ENCODE measurements at places on chromosomes 5 and 9. TPM values are rescaled to one million over a fixed set of nuclear protein-coding genes. Genes with fewer than 3 reads are reported as not detected.
A peak's percentile ranks its signal among the peaks of the same experiment; 100 is the strongest.

DNA sequence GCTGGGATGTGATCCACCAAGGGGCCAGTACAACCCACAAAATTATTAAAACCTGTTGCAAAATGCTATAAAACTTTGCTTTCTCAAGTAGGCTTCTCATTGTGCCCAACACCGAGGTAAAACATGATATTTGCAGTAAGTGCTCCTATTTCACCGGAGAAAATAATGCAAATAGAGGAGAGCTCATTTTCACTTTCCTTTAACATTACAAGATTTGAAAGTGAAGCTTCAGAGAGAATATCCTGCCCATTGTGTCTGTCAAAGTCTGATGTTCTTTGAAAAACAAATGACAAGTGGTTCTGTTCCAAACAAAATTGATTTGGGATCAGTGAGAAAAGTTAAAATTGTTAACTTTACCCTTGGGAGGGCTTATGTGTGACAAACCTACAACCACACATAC is 287.1 kb downstream of the KCNN2 start:
- H3K36me3 ChIP-seq, result peaks cover 9% of the 10 kb centered on the region
- H3K4me1 ChIP-seq, result peaks cover 7% of the 10 kb centered on the region
- H3K4me3 ChIP-seq, result no peak overlapping the region
- no peak overlapping the region for H3K27ac ChIP-seq
- DNase-seq, result no peak

DNA sequence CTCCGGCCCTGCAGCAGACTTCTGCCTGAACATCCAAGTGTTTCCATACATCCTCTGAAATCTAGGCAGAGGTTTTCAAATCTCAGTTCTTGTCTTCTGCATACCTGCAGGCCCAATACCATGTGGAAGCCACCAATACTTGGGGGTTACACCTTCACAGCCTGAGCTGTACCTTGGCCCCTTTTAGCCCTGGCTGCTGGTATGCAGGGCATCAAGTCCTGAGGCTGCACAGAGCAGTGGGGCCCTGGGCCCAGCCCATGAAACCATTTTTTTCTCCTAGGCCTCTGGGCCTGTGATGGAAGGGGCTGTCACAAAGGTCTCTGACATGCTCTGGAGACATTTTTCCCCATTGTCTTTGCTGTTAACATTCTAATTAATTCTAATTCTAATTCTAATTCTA is 680.6 kb downstream of the ELAVL2 start:
- peaks cover 31% of the 10 kb centered on the region for H3K36me3 ChIP-seq
- no peak overlapping the region for H3K27ac ChIP-seq
- DNase-seq, result no peak

- H3K36me3 ChIP-seq, result no peaks in the 10 kb centered on the region
- H3K4me1 ChIP-seq, result no peaks in the 10 kb centered on the region
- H3K27me3 ChIP-seq, result no peaks in the 10 kb centered on the region
- H3K27ac ChIP-seq, result no peak overlapping the region
These were observed 49.3 kb downstream of the MLLT3 start for GRCh38 chr9:20573023-20573422.

GRCh38 chr9:70205366-70206020 is 53.3 kb upstream of the SMC5 start:
- H3K27me3 ChIP-seq, result peaks cover 7% of the 10 kb centered on the region
- H3K27ac ChIP-seq, result 0 out of 2 replicates have a peak overlapping the region, but pooled peaks have one; percentile 37
- H3K36me3 ChIP-seq, result peaks cover 32% of the 10 kb centered on the region
- H3K4me3 ChIP-seq, result peak overlapping the region; percentile 70
- H3K4me1 ChIP-seq, result peaks cover 14% of the 10 kb centered on the region

- peaks cover 11% of the 10 kb centered on the region for H3K4me1 ChIP-seq
- H3K4me3 ChIP-seq, result no peak overlapping the region
- no peak overlapping the region for H3K27ac ChIP-seq
- no peaks in the 10 kb centered on the region for H3K36me3 ChIP-seq
- no peak for DNase-seq
These were observed 120.5 kb upstream of the CDKN2B start for GRCh38 chr9:22129633-22130032.

DNA sequence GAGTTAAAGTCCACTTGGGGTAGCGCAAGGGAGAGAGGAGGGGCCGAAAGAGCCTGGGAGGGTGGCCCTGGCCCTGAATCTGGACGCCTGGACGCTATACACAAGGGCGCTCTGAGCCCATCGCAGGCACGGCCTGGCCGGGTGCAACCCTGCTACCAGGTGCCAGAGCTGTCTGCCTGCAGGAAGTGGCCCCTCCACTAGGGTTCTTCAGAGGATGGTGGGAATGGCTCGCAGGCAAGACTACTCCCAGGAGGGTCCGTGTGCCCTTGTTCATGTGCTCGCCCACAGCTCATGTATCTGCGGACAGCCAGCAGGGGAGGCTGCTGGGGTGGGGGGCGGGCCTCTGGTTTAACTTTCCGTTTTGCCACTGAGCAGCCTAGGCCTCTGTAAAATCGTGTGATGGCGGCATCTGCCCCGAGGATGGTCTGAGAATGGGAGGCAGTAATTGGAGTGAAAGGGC is 1.4 kb upstream of the NKD2 start:
- DNase-seq, result peak; percentile 14
- no peaks in the 10 kb centered on the region for H3K36me3 ChIP-seq
- peak overlapping the region; percentile 54 for H3K4me3 ChIP-seq
- H3K27ac ChIP-seq, result no peak overlapping the region
- peaks cover 66% of the 10 kb centered on the region for H3K27me3 ChIP-seq

GRCh38 chr5:170306381-170306831 is 8.8 kb upstream of the LCP2 start:
- no peak overlapping the region for H3K27ac ChIP-seq
- peaks cover 38% of the 10 kb centered on the region for H3K4me1 ChIP-seq
- no peak for DNase-seq
- H3K36me3 ChIP-seq, result no peaks in the 10 kb centered on the region

DNA sequence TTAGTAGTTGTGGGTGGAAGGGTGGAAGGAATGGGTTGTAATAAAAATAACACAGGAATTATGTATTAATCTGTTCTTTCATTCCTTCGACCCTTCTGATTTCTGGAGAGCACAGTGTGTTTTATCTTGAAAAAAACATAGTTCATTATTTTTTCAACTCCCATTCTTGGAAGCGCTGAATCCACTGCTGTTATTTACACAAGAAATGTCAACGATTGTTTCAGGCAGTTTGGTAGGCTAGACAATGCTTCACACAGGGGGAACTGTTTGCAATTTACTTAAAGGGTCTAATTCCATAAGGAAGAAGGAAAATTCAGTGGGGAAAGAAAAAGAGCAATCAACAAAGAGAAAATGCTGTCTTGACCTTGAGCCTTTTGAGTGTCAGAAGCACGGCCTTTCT is 142.9 kb downstream of the TLE1 start:
- DNase-seq, result no peak
- H3K4me3 ChIP-seq, result no peak overlapping the region
- no peaks in the 10 kb centered on the region for H3K27me3 ChIP-seq
- peaks cover 55% of the 10 kb centered on the region for H3K4me1 ChIP-seq
- 0 out of 2 replicates have a peak overlapping the region, but pooled peaks have one; percentile 29 for H3K27ac ChIP-seq
- no peaks in the 10 kb centered on the region for H3K36me3 ChIP-seq

GRCh38 chr9:98038958-98039357 is 17.6 kb upstream of the NANS start:
- no peak overlapping the region for H3K27ac ChIP-seq
- H3K36me3 ChIP-seq, result no peaks in the 10 kb centered on the region
- H3K4me1 ChIP-seq, result peaks cover 9% of the 10 kb centered on the region
- no peak overlapping the region for H3K4me3 ChIP-seq
- peaks cover 19% of the 10 kb centered on the region for H3K27me3 ChIP-seq

- no peak for DNase-seq
- no peaks in the 10 kb centered on the region for H3K36me3 ChIP-seq
- peaks cover 18% of the 10 kb centered on the region for H3K4me1 ChIP-seq
- H3K4me3 ChIP-seq, result no peak overlapping the region
These were observed 648.5 kb downstream of the BNC2 start for GRCh38 chr9:16221822-16222547.

GRCh38 chr5:133790898-133791297 is 177.5 kb downstream of the C5orf15 start:
- no peaks in the 10 kb centered on the region for H3K36me3 ChIP-seq
- no peak overlapping the region for H3K27ac ChIP-seq
- H3K4me3 ChIP-seq, result no peak overlapping the region
- DNase-seq, result no peak
- H3K4me1 ChIP-seq, result peaks cover 25% of the 10 kb centered on the region

DNA sequence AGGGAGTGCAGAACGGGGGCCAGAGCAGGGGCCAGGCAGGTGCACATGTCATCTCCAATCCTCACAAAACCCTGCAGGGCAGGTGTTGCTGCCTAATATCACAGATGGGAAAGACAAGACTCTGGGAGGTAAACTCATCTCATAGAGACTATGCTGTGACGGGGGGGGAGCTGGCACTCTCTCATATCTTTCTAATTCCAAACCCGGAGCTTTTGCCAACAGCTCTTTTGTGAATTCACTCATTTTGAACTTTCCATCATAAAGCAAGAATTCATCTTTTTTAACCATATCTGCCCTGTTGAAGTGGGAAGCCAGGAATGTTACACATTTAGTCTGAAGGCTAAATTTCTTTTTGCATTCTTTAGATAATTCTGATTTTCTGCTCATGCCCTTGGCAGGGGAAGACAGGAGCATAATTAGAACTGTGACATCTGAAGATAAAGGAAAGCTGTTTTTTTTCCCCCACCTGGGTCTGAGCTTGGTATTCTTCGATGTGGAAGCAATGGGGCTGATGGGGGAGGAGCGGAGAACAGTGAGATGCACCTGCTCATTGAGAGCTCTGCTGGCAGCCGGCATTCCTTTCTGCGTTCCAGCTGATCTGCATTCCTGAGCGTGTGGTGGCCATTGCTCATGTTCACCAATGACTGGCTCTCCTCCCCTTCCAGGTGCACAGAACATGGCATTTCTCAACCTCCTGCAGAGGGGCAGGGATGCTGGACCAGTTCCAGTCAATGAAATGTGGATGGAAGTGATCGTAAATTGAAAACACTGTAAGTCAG is 159.2 kb downstream of the NSG2 start:
- H3K4me1 ChIP-seq, result peaks cover 21% of the 10 kb centered on the region
- H3K27ac ChIP-seq, result peak overlapping the region; percentile 74
- no peaks in the 10 kb centered on the region for H3K27me3 ChIP-seq
- H3K36me3 ChIP-seq, result no peaks in the 10 kb centered on the region
- peak; percentile 83 for DNase-seq

- H3K27me3 ChIP-seq, result no peaks in the 10 kb centered on the region
- no peak overlapping the region for H3K4me3 ChIP-seq
- H3K4me1 ChIP-seq, result peaks cover 18% of the 10 kb centered on the region
- no peaks in the 10 kb centered on the region for H3K36me3 ChIP-seq
- DNase-seq, result no peak
These were observed 227.7 kb upstream of the PRR16 start for GRCh38 chr5:120236360-120236759.

GRCh38 chr5:91928754-91929521 is 545.8 kb upstream of the ARRDC3 start:
- no peaks in the 10 kb centered on the region for H3K36me3 ChIP-seq
- no peak overlapping the region for H3K4me3 ChIP-seq
- no peaks in the 10 kb centered on the region for H3K27me3 ChIP-seq
- DNase-seq, result no peak
- H3K27ac ChIP-seq, result no peak overlapping the region
- peaks cover 15% of the 10 kb centered on the region for H3K4me1 ChIP-seq

DNA sequence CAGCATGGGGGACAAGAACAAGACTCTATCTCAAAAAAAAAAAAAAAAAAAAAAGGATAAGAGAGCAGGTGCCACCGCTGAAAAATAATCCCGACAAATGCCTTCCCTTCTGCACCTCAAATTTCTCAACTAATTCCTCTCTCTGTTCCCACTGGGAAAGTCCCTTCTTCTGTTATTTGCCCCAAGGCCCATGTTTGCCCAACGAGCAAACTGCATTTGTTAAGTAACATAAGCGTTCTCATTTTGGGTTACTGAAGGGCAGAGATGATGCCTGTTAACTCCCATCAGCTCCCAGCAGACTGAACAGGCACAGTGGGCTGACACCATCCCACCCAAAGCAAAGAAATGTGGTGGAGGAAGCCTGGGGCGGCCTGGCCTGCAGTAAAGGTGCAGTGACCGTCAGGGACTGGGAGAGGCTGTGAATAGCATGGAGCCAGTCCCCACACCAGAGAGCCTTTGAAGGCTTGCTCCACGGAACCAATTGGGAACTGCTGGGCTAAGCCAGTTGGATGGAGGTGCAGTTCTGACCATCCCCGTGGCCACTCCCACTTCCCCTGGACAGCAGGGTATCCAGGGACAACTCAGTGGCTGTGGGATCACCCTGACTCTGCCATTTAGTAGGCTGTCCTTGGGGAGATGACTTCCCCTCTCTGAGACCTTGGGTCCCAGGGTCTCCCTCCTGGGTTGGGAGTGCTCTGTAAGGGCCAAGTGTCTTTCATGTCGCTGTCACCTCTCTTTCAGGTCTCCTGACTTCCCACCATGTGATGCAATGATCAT is 149.7 kb upstream of the IER5L start:
- peaks cover 5% of the 10 kb centered on the region for H3K36me3 ChIP-seq
- peaks cover 17% of the 10 kb centered on the region for H3K4me1 ChIP-seq
- DNase-seq, result no peak
- no peak overlapping the region for H3K27ac ChIP-seq

DNA sequence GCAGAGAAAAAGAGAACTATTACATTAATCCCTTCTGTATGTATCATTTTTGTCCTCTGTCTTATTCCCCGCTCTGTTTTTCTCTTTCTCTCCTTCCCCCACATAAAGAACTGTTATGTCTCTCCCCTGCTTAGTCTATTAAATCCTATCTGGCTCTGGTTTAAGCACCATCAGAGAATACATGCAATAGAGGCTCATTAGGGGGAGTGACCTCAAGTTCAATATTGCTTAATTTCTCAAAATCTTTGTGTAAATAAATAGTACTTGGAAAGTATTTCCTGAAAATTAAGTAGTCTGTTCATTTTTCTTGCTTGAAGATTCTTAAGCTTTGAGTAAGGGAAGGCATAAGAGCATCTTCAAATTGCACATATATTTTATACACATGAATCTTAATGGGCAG is 41.2 kb upstream of the FAM174A start:
- H3K27me3 ChIP-seq, result no peaks in the 10 kb centered on the region
- H3K27ac ChIP-seq, result no peak overlapping the region
- H3K4me3 ChIP-seq, result no peak overlapping the region
- no peaks in the 10 kb centered on the region for H3K4me1 ChIP-seq
- no peak for DNase-seq

DNA sequence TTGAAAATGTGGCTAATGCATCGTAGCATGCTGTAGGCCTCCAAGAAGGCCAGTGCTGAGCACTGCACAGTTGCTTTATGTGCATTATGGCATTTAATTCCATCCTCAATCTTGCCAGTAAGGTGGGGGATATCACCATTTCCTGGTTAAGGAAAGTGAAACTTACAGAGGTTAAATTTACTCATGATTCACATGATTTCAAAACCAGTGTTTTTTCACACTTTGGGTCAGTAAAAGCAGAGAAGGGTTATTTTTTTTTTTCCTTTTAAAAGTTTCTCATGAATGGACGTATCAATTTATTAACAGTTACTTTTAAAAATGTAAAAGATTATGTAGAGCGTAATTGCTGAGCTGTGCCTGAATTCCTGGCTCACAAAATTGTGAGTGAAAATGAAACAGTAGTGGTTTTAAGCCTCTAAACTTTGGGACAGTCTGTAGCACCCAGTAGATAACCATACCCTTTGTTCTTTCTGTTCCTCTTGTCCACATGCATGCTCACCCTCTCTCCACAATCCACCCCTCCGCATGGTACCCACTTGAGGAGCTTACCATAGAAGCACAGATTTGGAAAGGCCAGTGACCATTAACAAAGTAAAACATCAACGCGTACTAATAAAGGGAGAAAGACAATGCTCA is 21.2 kb downstream of the MAST4 start:
- no peaks in the 10 kb centered on the region for H3K27me3 ChIP-seq
- no peak for DNase-seq
- H3K27ac ChIP-seq, result peak overlapping the region; percentile 34

The LRRC26 gene
- 1.1 TPM for total RNA-seq

The NEUROG1 gene
- not detected for total RNA-seq

The PCDHB7 gene
- 0.23 TPM for total RNA-seq

The MYMK gene
- 0.34 TPM for total RNA-seq

The PCDHAC1 gene
- 8.2 TPM for total RNA-seq

The GARNL3 gene
- total RNA-seq, result 22.4 TPM

The CDC20B gene
- total RNA-seq, result not detected

The NR5A1 gene
- total RNA-seq, result 0.39 TPM

The DND1 gene
- total RNA-seq, result 2.9 TPM

The SPAAR gene
- not detected for total RNA-seq

The DRD1 gene
- not detected for total RNA-seq

Data from WTC11 (cell line).